ENCODE measurements at places on chromosomes 6 and 20.

- no peak for DNase-seq
These were observed 295.6 kb downstream of the ZFAND3 start for GRCh38 chr6:38114976-38115625.

- no peak for DNase-seq
These were observed 4.5 kb upstream of the NKAIN4 start for GRCh38 chr20:63258781-63259180.

DNA sequence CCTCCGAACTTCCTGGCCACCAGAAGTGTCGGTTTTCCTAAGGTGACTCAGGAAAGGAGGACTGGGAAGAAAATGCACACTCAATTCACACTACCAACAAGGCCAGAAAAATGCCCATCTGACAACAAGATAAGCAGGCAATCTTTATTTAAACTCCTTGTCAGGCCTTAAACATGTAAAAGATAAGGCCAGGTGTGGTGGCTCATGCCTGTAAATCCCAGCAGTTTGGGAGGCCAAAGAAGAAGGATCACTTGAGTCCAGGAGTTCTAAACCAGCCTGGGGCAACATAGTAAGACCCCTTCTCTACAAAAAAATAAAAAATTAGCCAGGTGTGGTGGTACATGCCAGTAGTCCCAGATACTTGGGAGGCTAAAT lies 7.6 kb upstream of the ID1 start:
- no peak for DNase-seq

DNA sequence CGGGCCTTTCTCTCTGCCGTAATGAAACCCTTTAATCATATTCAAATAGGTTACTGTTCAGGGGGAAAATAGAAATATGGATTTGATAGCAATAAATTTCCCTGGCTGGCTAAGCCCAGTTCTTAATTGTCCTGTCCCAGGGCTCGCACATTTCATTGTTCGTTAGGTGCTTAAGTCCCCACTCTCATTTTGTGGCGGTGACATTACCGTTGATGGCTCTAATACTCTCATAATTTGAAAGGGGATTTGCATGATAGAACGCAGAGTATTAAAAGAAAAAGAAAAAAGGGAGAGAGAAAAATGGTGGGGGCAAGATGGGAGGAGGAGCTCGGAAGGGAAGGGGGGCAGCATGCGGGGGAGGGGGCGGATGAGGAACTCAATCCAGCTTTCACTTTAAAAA lies 79.1 kb upstream of the FOXP4 start:
- no peak for DNase-seq

- DNase-seq, result no peak
These were observed 63.7 kb downstream of the PXDC1 start for GRCh38 chr6:3687847-3688246.

DNA sequence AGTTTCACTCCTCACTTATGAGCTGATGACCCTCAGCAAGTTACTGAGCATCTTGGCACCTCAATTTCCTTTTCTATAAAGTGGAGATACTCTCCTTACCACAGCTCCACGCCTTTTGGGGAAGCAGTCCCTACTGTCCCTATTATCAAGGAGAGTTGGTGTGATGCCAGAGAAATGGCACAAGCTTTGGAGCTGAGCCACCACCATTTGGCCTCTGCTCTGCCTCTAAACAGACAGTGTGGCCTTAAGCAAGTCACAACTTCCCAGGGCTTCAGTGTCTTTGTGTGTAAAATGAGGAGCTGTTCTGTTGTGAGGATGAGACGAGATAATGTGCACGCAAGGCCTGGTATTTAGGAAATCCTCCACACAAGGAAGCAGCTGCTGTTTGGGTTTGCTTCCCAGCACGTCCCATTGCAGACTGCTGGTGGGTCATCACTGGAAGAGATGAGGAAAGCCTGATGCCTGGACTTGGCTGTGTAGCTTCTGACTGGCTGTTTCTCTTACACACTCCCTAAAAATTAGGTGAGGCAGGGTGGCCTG lies 18.5 kb downstream of the NSFL1C start:
- no peak for DNase-seq

DNA sequence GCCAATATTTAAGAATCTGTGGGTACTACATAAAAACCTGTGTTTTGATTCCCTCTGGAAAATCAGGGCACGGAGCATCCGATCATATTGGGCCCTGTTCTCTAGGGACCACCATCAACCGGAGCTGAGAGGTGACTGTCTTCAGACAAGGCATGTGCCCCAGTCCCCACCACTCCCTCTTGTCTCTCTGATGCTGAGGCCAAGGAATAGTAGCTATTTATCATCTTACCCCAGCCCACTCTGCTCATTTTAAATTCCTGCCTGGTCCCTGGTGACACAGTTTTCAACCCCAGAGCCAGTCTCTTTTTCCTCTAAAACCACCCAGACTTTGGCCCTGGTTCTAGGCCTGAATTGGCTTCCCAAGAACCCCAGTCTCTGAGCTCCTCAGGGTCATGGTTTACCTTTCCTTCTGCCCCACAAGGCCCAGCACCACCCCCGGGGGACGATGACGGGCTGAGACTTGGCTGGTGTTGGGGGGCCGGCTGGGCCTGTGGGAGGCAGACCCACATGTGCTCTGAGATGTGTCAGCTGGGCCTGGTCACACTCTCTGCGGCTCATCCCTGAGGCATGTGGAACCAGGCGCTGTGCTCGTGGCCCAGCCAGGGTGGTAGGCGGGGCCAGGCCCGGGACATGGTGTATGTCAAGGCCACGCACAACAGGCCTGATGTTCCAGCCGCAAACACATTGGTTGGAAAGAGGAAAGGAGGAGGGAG lies 114.4 kb downstream of the CEBPB start:
- DNase-seq, result no peak

- no peak for DNase-seq
These were observed 31.8 kb downstream of the CPXM1 start for GRCh38 chr20:2768632-2769015.

- no peak for DNase-seq
These were observed 150.2 kb upstream of the PLN start for GRCh38 chr6:118397671-118398465.

DNA sequence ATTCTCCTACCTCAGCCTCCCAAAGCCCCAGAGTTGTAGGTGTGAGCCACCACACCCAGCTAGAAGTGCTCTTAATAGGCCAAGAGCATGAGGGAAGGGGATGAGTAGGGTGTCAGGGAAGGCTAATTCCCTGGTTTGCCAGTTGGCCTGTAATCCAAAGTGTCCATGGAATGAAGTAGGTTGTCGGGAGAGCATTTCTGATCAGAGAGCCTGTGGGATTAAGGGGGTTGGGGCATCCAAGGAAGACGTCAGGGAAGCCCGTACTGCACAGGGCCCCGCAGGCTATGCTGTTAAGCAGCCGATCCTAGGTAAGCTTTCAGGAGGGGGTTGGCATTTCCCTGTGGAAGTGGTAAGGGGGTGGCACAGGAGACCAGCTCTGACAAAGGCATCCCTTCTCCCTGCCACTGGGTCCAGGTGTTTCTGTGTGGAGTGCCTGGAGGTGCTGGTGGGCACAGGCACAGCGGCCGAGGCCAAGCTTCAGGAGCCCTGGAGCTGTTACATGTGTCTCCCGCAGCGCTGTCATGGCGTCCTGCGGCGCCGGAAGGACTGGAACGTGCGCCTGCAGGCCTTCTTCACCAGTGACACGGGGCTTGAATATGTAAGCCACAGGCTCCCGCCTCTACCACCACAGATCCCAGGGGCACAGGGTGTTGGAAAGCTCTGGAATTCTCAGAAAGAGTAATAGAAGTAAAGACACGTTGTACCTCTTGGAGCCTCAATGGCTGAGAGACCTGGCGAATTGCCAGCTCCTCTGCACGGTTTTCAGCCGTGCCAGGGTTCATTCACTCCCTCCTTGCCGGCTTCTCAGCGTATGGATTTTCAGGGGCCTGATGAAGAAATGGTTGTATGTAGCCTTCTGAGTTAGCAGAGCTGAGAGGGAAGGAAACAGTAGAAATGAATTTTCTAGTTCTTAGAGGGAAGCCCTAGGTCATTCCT lies 21.4 kb upstream of the MAPRE1 start:
- DNase-seq, result no peak

GRCh38 chr6:71408787-71409723 lies 120.4 kb downstream of the OGFRL1 start:
- no peak for DNase-seq

DNA sequence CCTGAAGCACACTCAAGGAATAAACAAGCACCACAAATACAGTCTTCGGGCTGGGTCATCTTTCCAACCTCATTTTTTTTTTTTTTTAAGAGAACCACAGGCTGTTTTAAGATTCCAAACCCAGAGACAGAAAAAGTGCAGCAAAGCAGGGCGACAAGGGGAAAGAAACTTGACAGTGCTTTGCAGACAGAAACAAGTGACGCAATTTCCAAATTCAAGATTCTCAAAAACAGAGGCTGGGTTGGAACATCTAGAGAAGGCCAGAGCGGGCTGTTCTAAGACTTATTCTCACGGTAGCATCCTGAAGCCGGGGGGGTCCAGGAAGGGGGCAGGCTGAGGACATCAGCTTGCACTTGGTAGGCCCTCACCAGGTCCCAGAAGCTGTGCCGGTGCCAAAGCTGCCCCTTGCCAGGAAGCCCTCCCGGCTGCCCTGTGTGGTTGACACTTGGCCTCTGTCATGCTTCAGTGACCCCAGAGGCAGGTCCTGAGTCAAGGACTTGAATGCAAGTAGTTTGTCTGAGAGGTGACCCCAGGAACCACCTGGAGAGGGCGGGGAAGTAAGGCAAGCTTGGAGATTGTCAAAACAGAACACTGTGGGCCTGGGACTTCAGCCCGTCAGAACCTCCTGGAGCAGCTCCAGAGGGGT lies 50.5 kb downstream of the BMP7 start:
- no peak for DNase-seq

GRCh38 chr20:15535863-15536262 lies 1037.4 kb downstream of the KIF16B start:
- DNase-seq, result no peak

GRCh38 chr20:6718662-6719368 lies 48.7 kb upstream of the BMP2 start:
- DNase-seq, result no peak

GRCh38 chr6:75418233-75418632 lies 75.4 kb downstream of the FILIP1 start:
- DNase-seq, result no peak

DNA sequence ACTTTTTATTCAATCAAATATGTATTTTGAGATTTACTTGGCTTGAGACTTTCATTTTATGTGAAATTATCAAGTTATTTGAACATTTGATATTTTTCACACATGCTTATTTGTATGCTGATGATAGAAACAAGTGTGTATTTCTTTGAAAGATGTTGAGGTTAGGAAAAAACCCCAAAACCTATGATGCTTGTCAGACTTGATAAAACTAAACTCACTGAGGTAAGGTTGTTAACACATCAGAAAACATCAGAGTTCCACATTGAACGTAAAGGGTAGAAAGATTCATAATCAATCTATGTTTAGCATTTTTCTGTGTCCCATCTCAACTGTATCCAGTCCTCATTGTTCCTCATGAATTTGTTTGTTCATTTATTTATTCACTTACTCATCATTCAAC lies 12.2 kb downstream of the SF3B5 start:
- DNase-seq, result no peak

DNA sequence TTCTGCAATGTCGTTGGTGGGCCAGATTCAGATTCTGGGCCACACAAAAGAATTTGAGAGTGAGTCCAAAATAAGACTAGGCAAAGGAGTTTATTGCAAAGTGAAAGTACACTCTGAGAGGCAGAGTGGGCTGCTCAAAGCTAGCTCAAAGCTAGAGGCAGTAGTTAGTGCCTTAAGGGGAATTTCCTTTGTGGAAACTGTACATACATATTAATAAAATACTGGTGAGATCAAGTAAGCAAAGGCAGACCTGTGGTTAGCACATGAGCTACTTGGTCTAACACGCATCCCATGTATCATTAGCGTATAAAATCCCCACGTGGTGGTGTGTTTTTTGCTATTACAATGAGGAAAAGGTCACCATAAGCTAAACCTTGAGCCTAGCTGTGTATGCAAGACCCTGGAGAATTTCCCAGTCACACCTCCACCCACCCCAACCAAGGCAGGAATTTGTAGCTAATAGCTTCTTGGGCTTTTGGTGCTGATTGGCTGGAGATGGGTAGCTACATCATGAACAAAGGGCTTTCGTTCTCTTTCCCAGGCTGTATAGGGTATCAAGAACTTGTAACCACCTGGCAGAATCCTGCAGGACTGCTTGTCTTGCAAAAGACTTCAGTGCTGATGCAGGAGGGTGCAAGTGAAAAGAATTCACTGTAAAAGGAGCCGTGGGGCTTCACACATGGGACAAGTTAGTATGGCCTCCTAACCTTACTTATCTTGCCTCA lies 14.7 kb upstream of the TRIM26 start:
- DNase-seq, result no peak

- DNase-seq, result no peak
These were observed 3.3 kb upstream of the TREML4 start for GRCh38 chr6:41224800-41225199.

DNA sequence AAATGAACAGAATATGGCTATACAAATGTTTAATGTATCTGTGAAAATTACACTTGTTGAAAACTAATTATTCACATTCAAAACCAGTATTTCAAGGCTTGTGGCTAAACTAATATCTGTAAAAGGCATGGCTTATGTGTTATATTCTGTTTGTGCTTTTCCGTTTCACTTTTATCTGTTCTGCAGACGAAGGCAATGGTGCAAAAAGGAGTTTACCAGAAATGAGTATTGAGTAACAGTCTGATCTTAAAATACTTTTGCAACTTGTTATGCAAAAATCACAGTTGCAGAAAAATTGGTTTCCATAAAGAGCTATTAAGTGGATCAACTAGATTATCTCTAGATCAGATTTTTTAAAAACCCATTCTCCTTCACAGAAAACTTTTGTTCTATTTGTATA lies 9.4 kb upstream of the STX11 start:
- DNase-seq, result no peak

- no peak for DNase-seq
These were observed 12.4 kb downstream of the SLC22A23 start for GRCh38 chr6:3444276-3445088.

DNA sequence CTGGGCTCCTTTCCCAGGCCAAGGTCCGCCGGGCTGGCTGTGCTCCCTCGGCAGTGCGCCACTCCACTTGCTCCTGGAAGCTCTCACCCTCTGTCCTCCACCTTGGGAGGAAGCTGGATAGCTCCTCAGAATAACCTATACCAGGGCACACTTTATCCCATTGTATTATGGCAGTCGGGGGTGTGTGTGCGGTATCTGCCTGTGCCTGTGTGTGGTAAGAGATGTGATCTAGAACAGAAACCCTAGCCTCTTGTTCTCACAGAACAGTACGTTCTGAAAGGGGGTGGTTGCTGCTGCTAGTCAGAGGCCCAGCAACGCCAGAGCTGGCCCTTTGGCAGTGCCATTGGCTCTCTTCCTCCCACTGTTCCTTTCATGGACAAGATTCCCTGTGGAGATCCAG lies 168.4 kb downstream of the TBXT start:
- DNase-seq, result no peak

DNA sequence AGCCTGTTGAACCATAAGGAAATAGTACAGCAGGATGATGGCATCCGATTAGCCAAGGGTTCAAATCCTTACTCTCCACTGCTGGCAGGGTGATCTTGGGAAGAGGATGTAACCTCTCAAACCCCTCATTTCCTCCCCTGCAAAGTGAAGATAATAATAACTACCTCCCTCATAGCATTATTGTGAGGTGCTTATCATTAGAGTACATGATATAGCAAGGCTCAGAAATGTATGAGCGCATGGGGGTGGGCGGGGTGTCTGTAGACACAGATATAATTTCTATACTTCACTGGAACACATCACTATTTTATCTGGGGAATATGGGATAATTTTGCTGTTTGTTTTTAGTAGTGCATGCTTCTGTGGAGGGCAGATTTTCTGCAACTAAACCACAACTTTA lies 89.8 kb upstream of the LAMP5 start:
- no peak for DNase-seq

- no peak for DNase-seq
These were observed 200.6 kb downstream of the MAFB start for GRCh38 chr20:40488401-40488800.

GRCh38 chr6:43221046-43221972 lies 8.0 kb downstream of the DNPH1 start:
- no peak for DNase-seq

Measured in stimulated activated CD4-positive, alpha-beta T cell treated with anti-CD3 and anti-CD28 coated beads, Interleukin-1b, Interleukin-23, amount 100 ng/mL, for 1 hour (primary cell).